Lung (tissue), 17 donors: ENCODE measurements at places on chromosomes 12 and 14. TPM values are rescaled to one million over a fixed set of nuclear protein-coding genes. Genes with fewer than 3 reads are reported as not detected.

DNA sequence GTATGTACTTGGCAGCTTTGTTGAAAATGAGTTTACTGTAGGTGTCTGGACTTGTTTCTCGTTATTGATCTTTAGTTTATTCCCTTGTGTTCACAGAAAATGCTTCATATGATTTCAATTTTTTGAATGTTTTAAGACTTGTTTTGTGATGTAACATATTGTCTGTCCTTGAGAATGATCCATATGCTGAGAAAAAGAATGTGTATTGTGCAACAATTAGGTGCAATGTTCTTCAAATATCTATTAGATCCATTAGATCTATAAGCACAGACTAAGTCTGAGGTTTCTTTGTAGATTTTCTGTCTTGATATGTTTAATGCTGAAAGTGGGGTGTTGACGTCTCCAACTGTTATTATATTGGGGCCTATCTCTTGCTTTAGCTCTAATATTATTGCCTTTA, 879.6 kb upstream of the LRFN5 start:
- H3K4me1 ChIP-seq: no peaks in the 10 kb centered on the region
- no peak overlapping the region for H3K27ac ChIP-seq
- DNase-seq: no peak
- H3K36me3 ChIP-seq: no peaks in the 10 kb centered on the region

DNA sequence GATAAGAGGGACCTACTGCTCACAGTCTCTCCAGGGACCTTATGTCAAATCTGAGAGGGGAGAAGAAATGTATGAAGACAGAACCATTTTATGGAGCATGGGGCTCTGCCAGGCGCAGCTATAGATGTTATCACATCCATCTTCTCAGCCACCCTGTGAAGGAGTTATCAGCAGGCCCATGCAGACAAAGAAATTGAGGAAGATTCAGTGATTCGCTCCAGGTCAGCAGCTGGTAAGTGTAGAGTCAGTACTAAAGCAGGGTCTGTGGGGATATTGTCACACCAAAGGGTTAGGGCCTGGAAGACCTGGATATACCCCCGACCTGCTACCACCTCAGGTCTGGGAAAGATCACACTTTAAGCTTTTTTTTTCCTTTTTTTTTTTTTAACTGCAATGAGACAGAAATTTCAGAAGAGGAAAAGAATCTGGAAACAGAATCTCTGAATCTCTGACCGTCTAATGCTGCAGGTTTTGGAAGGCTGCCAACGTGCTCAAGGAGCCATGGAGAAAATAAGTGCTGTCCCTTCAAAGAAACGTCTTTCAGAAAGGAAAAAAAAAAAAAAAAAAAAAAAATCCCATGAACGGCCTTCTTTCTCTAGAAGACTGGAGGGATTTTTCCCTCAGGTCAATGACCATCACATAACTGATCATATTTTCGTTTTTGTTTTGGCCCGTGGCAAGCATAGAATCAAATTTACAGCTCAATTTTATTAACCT, 73.3 kb upstream of the PLEKHG7 start:
- H3K27ac ChIP-seq: no peak overlapping the region
- H3K27me3 ChIP-seq: no peaks in the 10 kb centered on the region
- H3K4me1 ChIP-seq: peaks cover 4% of the 10 kb centered on the region
- no peaks in the 10 kb centered on the region for H3K36me3 ChIP-seq
- peak; percentile 59 for DNase-seq

Gene GYS2
- not detected for total RNA-seq

GRCh38 chr12:102763471-102763870, 153.6 kb downstream of the PAH start:
- H3K27ac ChIP-seq: no peak overlapping the region
- H3K27me3 ChIP-seq: no peaks in the 10 kb centered on the region
- DNase-seq: peak; percentile 74
